ENCODE measurements at places on chromosomes 12 and 14.
A peak's percentile ranks its signal among the peaks of the same experiment; 100 is the strongest.

DNA sequence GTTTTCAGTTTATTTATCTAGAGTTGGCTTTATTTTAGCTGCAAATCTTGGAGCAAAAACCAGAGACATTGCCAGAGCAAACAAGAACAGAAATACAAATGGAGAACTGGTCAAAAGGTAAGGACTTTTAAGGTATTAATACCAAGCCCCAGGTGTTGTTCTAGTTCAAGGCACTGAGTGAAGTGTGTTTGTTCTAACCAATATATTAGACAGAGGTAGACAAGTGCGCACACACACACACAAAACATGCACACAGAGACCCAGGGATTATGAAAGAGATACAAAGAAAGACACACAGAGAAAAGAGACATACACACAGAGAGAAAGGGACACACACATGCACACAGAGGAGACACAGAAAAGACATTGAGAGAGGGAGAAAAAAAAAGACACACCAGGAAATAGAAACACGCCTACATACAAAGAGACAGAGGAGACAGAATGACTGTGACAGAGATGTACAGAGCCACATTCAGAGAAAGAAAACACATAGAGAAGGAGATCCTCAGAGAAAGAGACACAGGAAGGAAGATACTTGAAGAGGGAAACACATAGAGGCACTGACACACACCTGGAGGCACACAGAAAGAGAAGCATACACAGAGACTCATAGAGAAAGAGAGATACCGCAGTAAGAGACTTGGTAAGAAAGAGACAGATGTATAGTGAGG, 50.2 kb downstream of the MIPOL1 start:
- no peak for DNase-seq

DNA sequence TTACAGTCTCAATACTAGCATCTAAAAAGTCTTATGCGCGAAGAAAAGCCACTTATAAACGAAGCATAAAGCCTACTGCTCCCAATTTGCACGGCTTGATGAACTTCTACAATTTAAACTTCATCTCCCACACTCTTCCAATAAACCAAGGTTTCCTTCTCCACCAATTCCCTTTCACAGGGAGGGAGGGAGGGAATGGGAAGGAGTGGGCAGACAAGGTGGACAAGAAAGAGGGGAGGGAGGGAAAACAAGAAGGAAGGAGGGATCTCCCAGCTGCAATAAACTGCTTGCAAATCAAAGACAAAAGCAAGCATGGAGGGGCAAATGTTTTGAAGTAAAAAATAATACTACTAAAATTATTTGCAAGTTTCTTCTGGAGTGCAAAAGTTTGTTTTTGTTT, 64.5 kb downstream of the MED13L start:
- no peak for DNase-seq

DNA sequence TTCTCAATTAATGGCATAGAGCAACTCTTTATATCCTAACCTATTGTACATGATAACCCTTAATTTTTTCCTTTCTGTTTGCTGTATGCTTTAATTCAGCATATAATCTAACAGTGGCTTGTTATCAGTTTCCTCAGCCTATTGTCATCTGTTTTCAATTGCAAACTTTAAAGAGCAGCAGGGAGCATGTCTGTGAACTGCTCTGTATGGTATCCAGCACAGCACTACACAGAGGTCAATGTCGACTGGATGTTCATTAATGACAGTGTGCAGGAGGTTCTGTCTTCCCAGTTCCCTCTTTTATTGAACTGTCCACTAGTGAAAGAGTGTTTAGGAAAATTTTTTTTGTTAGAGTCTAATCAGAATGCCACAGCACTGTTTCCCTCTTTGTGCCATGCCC, 609.1 kb downstream of the SOX5 start:
- no peak for DNase-seq

GRCh38 chr14:22489244-22489545, 99.8 kb downstream of the DAD1 start:
- DNase-seq: no peak

GRCh38 chr12:117732761-117733548, 235.8 kb downstream of the KSR2 start:
- DNase-seq: no peak

GRCh38 chr12:104671409-104672095, 214.8 kb downstream of the CHST11 start:
- DNase-seq: peak; percentile 87

DNA sequence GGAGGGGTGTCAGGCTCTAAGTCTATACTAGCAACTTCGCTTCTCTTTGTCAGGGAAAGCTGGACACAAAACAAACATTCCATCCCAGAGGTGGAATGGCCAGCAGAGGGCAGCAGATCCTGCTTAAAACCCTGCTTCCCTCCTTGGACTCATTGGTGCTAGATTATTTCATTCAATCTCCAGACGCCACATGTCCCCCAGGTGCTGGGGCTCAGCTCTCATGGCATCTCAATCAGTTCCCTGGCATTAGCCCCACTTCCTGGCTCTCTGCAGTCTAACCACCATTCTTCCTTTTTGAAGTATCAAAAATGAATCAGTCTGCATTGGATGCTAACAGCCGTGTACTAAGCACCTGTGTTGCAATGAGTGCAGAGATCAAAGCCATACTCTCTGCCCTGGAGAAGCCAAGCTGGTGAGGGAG, 8.1 kb upstream of the PPP1R1A start:
- DNase-seq: no peak

DNA sequence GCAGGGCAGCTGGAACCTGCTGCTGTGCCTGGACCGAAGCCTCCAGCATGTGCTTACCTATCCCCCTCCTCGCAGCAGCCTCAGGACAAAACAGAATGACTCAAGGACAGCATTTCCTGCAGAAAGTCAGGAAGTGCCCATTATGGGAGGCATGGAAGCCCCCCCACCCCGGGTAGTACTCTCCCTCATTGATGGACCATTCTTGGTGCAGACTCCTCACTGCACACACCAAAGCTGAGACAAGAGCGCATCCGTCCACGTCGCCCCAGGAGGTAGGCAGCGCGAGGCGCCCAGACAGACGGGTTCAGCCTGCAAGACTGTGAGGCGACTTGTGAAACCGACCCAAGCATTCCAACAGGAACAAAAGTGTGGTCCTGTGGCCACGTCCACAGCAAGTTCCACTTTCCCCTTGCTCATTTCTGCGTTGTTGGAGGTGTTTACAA, 243.9 kb upstream of the ATXN7L3B start:
- DNase-seq: no peak

DNA sequence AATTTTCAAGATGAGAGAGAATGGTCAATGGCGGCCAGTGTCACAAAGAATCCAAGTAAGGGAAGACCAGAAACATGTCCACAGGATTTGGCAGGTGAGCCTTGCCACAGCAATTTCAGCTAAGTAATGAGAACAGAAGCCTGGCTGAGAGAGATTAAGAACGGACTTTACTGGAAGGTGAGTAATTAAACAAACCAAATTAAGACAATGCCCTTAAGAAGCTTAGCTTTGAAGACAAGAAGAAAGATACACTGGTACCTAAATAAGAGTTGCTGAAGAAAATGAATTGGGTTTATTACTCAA, 145.4 kb upstream of the PLEKHG7 start:
- no peak for DNase-seq

- no peak for DNase-seq
Measured at GRCh38 chr12:57099047-57099714, 10.3 kb downstream of the NAB2 start.

DNA sequence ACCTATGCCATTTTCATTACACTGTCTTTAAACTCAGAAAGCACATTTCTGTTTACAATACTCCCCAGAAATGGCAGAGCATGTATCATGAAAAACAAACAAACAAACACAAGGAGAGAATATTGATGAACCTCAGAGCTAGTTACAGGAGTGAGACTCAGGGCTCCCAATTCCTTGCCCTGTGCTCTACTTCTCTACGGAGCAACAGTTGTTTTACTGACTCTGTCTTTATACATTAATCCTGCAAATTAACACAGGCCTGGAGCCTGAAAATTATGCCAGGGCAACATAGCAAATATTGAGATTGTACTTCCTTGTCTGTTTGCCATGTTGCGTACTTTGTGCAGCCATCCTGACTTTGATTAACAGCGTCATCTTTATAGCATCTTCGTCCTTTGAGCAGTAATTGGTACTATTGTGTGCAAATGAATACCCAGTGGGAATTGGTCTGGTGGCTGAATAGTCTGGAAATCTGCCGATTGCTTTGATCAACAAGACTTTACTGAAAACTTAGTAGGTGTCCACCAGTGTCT, 15.2 kb upstream of the AKAP6 start:
- no peak for DNase-seq

GRCh38 chr14:103724116-103724515, 8.5 kb downstream of the ZFYVE21 start:
- DNase-seq: no peak

Measured in GF-D8 (cell line).